ENCODE measurements at places on chromosomes 5 and 9.

DNA sequence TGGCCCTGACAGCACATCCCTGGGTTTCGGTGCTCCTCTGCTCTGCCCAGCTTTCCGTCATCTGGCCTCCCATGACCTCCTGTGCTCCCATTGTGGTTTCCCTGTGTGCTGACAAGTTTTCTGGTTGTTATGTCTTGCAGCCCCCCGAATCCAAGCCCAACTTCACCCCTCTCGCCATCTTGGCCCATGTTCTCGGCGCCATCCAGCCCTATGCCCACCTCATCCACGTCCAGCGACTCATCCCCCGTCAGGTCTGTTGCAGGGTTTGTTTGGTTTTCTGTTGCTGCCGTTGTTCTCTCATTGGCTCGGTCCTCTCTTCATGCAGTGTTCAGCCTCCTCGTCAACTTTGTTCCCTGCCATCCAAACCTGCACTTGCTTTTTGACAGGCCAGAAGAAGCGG lies 196.4 kb downstream of the NR3C1 start:
- no peak for DNase-seq

- DNase-seq = peak; percentile 45
Observed at GRCh38 chr5:137734962-137735554, 831 bp downstream of the KLHL3 start.

DNA sequence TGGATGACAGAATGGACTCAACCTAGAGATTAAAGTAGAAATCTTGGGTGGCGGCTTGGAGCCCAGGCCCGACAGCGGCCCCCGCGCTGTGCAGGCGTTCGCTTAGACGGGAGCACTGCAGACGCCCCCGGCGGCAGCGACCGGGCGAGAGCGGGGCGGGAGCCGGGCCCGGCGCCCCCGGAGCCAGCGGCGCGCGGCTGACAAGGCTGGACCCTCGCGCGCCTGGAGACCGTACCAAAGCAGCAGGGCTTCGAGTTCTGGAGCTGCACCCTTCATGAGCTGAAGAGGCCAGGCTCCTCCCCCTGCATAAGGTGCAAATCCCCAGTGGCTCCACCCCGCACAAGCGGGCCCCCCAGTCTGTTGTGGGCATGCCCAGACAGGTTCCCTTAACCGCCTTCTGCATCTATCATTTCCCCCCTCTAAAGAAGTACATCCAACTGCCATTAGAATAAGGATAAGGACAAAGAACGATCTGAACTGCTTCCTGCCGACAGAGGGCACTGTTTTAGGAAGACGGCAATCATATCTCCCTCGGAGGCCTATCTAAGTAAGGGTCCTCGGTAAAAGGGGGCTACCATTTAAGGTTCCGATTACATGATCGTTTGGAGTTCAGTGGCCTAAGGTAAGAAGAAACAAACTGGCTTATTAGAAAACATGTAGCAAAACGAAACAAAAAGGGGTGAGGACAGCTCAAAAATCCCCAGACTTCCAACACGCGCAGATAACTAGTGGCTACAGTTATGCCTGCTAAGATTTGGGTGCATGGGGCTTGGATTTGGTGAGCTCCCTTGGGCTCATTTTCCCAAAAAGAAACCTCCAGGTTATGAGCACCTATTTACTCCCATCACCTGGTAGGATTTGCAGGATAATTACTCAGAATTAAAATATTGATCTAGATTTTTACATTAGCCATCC lies 66.3 kb downstream of the RGMB start:
- peak; percentile 45 for DNase-seq

DNA sequence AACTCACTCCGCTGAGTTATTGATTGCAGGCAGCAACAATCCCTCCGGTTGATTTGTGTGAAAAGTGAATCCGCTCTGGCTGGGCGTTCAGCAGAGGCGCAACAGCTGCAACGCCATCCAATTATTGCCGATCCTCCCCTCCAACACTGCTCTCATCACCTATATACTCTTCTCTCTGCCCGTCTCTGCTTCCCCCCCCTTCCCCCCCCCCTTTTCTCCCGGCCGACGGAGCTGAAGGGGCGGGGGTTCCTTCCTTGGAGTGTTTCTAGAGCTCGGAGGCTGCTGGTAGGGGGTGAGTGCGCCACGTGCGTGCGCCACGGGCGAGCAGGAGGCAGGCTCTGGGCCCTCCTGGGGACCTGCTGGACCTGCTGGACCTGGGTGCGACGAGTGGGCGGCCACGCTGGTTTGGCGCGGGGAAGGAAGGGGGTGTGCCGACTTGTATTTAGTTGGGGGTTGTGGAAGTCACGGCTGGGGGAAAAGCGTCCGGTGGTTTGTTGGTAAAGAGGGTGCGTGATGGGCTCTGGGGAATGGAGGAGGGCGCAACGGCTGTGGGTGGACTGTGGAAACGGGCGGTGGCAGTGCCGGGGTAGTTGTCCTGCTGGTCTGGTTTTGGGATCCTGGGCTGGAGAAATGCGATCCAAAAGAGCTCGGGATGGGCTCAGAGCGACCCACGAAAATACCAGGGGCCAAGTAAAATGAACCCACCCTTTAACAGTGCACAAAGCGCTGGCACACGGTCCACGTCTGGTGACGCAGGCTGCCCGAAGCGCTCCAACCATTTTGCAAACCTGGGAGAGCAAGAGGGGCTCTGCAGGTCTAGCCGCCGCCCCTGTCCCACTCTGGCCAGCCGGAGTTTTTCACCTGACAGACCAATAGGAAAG lies 6.4 kb upstream of the MEF2C start:
- no peak for DNase-seq

DNA sequence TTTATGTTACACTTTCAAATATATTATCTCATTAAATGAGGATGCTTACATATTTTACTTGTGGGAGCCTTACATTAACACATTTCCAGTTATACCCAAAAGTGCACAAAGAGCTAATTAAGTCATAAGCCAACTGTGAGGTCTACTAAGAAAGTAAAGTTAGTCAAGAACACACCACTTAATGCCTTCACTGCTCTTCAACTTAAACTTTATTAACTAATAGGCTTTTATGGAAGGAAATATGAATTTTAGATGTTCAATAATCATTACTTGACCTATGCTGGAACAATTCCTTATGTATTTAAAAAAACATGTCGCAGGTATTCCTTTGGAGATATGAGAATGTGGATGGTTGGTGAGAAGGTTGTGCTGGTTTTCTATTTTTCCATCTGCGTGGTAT lies 3.4 kb downstream of the ST8SIA4 start:
- DNase-seq = no peak

- no peak for DNase-seq
Observed at GRCh38 chr9:136107953-136108647, 10.6 kb downstream of the TMEM250 start.

DNA sequence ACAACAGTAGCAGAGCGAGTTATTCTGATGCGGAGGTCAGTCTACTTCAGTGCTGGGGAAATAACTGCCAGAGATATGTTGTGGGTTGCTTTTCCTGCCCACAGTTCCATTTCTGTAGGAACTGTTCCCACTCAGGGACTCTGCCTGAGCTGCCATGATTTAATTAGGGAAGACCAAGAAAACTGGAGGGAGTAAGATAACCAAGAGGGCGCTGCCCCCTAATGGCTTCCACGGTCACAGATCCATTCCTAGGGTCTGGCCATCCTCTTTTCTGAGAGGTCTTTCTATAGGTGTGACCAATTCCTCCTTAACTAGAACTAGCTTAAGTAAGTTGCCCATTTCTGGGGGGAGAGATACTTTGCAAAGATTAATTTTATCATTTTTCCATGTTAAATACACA lies 125.9 kb downstream of the APBA1 start:
- no peak for DNase-seq

GRCh38 chr5:71943874-71944273 lies 163.4 kb upstream of the MAP1B start:
- no peak for DNase-seq

GRCh38 chr5:129245489-129245888 lies 150.9 kb downstream of the ISOC1 start:
- DNase-seq = no peak

DNA sequence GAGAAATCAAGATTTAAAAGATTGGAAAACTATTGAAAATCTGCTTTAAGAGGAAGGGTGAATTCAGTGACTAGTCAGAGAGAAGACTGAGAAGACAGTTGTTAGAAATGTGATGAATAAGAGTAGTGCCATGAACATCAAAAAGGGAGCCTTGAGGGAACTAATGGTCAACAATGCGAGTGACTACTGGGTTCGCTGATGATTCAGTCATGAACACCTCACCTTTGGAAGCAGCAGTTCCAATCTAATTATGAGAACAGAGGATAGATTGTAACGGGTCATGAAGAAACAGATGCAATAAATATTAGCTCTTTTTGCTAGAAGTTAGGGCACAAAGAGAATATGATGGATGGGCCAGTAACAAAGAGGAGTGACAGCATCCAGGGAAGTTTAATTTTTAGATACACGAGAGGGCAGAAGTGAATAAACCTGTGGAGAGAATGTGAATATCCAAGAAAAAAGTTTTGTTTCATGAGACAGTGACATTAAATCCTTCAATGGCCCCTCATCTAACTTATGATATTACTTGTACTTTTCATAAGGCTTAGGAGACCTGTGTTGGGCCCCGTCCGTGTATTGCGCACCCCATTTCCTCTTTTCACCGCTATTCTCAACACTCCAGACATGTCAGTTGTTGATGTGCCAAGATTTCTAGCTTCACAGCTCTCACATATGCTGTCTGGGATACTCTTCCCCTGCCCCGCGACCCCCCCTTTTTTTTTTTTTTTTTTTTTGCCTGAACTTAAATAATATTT lies 23.5 kb upstream of the IFNE start:
- no peak for DNase-seq

GRCh38 chr5:139459451-139459934 lies 3.0 kb downstream of the ECSCR start:
- peak; percentile 55 for DNase-seq

DNA sequence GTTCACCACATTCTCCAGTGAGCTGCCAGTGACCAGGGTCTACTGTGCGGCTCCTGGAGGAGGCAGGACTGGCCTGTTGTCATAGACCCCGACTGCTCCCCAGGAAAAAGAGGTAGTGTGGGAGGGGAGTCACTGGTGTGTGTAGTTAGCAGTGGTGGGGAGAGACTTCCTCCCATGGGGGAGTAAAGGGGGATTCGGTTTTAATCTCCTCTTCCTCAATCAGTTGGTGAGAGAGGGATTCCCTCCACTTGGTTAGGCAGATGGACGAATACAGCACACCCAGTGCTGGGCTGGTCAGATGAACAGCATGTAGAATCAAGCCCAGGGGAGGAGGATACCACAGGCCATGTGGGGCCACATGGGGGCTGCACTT lies 207.6 kb upstream of the S1PR3 start:
- no peak for DNase-seq

- no peak for DNase-seq
Observed at GRCh38 chr5:582936-583635, 29.1 kb upstream of the CEP72 start.

- DNase-seq = no peak
Observed at GRCh38 chr5:24389968-24390367, 254.8 kb downstream of the CDH10 start.

- DNase-seq = no peak
Observed at GRCh38 chr9:2132484-2133082, 117.4 kb downstream of the SMARCA2 start.

- DNase-seq = no peak
Observed at GRCh38 chr9:109423877-109424276, 74.2 kb downstream of the PTPN3 start.

GRCh38 chr5:61666064-61666621 lies 334.1 kb downstream of the ZSWIM6 start:
- no peak for DNase-seq

DNA sequence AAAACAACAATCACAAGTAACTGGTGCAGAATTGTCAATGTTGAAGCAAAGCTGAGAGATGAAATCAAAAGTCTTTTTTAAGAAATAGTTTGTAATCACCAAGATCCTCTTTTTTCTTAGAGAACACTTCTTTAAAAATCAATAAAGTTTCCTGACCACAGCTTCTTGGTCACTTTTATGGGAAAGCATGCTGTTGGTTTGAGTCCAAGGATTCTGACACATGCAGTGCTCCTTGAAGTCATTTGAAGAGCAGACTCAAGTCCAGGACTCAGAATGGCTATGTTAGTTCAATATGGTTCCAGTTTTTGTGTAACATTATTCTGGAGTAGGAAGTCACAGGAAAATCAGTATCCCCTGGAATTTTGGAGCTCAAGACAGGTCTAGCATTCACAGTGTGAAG lies 480.6 kb downstream of the NR2F1-AS1 start:
- no peak for DNase-seq

DNA sequence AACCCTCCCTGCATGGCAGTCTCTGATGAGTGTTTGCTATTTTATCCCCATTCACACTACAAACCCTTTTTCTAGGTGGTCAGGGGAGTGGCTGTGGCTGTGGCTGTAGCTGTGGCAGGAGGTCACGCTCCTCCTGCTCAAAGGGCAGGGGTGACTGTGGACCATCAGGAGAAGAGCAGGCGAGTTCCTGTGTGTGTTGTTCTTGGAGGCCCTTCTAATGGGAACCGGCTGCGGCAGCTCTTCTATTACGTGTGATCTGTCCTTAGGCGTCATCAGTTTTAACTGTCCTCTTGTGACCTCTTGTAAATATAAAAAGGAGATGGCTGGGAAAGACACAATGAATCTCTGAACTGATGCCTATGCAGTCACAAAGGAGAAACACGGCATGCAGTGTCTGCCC lies 65.1 kb downstream of the ANKH start:
- no peak for DNase-seq

DNA sequence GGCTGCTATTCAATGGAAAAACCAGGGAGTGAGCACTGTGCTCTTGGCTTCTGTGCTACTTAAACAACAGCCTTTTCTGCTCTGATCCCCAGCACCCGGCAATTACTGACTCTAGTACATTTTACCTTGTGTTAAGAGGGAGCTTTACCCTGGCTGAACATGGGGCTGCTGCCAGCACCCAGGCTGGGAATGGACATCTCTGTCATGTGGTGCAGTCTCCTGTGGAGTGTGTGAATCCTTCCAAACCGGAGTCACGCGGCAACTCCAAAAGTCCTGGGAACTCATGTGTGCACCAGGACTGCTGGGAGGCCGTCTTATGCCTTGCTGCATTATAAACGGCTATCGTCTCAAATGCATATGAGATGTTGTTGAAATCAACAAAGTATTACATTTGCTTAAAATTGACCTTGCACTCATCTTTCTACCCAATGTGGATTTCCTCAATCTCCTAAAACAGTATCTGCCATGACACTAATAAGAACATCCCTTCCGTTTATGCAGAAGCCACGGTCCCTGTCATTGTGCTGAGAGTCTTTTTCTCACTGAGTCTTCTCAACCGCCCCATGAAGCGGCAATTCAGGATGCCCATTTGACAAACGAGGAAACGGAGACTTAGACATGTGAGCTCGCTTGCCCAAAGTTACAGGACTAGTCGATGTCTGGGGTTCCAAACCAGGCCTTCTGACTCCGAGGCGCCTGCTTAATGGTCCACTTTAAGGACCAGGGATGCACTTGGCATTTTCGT lies 884 bp upstream of the GSN start:
- no peak for DNase-seq

GRCh38 chr9:126337729-126338372 lies 11.2 kb downstream of the MVB12B start:
- no peak for DNase-seq

DNA sequence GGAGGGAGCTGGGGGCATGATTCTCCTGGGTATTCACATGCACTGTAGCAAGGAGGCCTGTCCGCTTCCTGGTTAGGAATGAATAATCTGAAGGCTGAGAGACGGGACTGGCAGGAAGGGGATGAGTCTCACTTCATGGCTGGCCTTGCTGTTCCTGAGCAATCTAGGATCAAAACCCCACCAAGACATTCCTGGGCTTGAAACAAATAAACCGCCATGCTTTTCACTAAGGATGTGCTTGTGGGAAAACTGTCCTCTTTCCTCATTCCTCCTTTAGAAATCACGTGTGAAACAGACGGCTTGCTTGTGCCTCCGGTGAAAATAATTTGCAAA lies 132.8 kb downstream of the MACROH2A1 start:
- DNase-seq = no peak
